Hematopoietic multipotent progenitor cell treated with erythropoietin and hydrocortisone succinate and interleukin-3 and kit ligand, for 17 days (in vitro differentiated cells): ENCODE measurements at places on chromosomes 5 and 9.

DNA sequence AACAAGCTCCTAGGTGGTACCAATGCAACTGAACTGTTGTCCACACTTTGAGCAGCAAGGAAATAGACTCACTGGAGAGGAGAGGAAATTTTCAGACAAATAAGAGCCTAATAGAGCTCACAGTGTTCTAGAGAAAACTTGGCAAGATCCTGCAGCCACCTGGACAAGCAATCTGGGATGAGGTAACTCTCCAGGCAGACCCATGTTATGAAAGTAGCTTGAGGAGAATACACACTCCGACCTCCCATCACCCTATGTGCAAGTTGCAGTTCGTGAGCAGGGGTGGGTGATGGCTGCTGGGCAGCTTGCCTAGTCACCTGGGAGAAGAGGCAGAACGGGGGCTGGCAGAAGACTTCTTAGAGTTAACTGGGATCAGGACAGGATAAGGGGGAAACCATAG lies 102.2 kb downstream of the KLF4 start:
- DNase-seq = no peak

DNA sequence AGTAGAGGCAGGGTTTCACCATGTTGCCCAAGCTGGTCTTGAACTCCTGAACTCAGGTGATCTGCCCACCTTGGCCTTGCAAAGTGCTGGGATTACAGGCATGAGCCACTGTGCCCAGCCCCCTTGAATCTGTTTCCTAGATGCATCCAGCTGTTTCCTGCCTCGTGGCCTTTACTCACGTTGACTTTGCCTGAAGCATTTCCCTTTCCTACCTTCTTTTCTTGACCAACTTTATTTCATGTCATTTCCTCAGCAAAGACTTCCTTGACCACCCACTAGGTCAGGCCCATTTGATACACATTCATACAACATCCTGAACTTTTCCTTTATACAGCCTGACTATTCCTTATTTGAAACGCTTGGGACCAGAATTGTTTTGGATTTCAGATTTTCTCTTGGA lies 51.0 kb downstream of the DOCK2 start:
- DNase-seq = no peak

DNA sequence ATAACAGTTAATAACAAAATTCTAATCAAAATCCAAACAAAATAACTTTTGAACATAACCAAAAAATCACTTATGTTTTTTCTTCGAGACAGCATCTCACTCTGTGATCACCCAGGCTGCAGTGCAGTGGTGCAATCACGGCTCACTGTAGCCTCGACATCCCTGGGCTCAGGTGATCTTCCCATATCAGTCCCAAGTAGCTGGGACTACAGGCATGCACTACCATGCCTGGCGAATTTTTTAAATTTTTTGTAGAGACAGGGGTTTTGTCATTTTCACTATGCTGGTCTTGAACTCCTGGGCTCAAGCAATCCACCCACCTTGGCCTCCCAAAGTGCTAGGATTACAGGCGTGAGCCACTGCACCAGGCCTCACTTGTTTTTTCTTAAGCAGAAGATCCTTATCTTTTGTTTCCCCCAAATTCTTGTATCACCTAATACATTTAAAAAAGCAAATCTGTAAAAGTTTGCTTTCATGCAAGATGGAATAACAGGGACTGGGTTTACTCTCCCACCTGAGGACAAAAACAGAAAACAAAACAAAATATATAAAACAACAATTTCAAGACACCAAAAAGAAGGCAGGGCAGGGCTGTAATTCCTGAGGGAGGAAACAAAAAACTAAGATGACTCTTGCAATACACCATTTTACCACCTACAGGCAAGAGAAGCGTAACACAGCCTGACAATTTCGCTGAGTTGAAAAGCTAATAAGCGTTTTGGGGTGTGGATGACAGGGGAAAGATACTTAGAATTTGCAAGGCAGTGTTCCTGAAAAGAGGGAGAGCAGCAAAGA lies 71.4 kb downstream of the RAPGEF6 start:
- no peak for DNase-seq

- DNase-seq = peak; percentile 53
These were observed 68.7 kb upstream of the ZNF618 start for GRCh38 chr9:113807173-113808061.

DNA sequence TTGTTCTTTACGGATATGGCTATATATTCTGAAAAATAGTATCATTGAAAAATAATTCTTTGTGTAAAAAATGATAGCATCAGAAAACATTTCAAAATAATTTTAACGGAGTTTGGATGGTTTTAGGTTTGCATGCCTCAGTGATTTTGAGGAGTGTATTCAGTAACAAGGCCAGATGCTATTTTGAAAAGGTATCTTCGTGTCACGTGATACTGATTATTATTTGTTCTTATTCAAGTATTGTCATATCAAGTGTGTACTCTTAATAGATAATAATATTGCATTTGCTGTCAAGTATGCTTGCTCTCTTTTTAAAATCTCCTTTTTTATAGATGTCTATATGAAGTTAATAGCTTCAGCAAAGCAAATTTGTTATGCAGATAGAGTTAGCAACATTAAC lies 313.1 kb upstream of the PTPRD start:
- DNase-seq = no peak

GRCh38 chr9:27195191-27195590 lies 86.2 kb downstream of the TEK start:
- no peak for DNase-seq

DNA sequence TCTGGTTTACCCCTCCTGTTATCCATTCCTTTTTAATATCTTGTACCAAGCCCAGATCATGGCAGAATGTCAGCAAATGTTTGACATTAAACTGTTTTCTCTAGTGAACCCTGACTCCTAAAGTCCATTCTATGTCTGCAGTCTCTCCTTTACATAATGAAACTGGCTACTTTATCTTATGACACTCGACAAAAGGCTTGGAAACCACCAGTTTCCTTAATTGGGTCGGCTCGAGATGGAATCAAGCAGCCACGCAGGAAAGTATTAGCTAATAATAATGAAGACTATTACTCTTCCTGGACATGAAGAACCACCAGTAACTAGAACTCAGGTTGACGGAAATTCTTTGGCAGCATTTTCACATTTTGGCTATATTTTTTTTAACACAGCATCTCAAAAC lies 17.5 kb downstream of the DAP start:
- no peak for DNase-seq

DNA sequence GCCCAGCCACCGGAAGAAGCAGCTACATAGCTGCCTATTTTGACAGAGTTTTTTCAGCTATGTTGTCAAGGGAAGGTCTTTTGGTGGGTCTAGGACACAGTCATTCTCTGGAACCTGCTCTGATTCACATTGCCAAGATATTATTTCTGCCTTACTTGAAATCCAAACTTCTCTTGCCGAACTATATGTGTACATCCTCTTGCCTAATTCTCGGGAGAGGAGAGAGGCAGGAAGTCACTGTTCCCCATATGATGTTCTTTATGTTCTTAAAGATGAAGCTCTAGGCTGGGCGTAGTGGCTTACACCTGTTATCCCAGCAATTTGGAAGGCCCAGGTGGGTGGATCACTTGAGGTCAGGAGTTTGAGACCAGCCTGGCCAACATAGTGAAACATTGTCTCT lies 8.6 kb downstream of the TMEM252 start:
- no peak for DNase-seq

- no peak for DNase-seq
These were observed 515.2 kb upstream of the BRINP1 start for GRCh38 chr9:119884438-119884837.

DNA sequence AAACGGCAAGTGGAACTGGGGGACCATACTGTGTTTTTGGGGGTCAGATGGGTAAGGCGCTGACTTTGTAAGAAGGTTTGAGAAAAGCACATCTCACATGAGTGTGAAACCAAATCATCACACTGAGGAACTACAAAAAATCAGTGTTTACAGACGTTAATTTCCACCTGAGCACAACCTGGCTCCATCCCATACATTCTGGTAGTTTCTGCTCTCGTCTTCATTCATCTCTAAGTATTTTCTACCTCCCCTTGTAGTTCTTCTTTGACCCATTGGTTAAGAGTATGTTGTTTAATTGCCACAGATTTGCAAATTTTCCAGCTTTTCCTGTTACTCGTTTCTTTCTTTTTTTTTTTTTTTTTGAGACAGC lies 8.9 kb upstream of the DPP7 start:
- no peak for DNase-seq

DNA sequence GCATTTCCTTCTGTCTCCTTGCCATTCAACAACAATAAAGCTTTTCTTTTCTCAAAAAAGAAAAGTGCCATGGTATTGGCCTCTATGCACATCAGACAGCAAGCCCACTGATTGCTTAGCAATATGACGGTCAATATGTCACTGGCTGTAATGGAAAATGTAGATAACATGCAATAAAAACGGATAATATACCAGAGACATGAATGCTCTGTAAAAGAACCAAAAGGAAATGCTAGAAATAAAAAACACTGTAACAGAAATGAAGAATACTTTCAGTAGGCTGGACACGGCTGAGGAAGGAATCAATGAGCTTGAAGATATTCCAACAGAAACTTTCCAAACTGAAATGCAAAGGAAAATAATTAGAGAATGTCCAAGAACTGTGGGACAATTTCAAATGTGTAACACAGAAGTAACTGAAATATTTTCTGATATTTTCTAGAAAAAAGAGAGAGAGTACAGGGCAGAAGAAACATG lies 10.0 kb downstream of the PTBP3 start:
- DNase-seq = no peak

- DNase-seq = no peak
These were observed 35.9 kb downstream of the ANXA6 start for GRCh38 chr5:151121665-151122064.

DNA sequence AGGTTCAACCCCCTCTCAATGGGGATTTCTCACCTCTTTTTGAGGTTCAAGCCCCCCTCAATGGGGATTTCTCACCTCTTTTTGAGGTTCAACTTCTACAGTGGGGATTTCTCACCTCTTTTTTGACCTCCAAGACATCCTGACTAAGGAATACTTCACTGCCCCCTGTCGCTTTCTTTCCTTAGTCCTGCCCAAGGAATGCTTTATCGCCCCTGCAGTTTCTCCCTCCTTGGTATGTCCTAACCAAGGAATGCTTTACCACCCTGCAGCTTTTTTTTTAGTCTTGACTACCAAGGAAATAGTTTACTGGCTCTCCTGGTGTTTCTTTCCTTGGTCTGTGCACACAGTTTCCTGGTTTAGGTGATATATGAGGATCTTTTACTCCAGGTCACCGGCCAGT lies 9.6 kb upstream of the IRGM start:
- DNase-seq = no peak

GRCh38 chr9:84699984-84700383 lies 30.5 kb downstream of the NTRK2 start:
- DNase-seq = no peak

DNA sequence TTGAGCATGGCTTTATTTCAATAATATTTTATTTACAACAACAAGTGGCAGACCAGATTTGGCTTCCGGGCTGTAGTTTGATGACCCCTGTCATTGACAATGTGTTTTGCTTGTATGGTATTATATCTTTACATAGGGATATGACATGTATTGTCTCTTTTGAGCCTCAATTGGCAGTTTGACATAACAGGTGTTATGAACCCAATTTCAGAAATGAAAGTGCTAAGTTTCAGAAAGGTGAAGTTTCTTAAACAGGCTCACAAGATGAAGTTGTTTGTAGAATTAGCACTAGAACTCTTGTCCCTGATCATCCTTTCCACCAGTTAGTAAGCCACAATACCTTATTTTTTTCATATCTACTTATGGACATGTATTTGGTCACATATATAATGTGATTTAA lies 303.0 kb upstream of the GRIA1 start:
- no peak for DNase-seq

DNA sequence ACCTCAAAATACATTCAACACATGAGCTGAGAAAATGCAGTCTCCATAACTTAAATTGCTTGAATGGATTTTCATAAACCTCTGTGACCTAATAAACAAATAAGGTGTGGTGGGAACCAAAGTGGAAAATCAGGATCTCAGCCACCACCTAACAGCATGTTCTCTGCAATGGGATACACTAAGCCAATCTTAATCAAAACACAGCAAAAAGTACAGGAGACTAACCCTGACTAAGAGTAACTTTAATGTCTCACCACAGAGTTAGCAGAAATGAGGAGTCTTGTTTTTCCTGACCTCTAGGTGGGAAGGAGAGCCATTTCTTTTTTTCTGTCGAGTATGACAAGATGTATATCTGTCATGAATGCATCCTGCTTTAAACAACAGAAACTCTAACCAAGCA lies 48.5 kb downstream of the PLK2 start:
- DNase-seq = no peak

DNA sequence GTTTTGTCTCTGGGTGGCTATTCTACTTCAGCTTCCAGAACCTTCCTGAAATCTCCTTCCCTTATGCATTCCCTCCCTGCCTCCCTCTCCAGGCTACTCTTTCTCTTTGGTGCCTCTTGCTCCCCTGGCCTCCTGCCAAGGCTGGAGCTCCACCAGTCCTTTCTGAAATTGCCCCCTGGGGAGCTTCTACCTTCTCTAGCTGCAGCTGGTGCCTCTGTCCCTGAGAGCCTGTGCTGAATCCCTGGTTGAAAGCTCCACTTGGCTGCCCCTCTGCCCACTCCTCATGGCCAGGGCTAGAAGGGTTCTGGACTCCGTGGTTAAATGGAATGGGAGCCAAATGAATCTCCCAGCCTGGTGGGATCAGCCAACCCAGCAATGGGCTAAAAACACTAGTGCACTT lies 80.1 kb downstream of the COL15A1 start:
- DNase-seq = no peak

DNA sequence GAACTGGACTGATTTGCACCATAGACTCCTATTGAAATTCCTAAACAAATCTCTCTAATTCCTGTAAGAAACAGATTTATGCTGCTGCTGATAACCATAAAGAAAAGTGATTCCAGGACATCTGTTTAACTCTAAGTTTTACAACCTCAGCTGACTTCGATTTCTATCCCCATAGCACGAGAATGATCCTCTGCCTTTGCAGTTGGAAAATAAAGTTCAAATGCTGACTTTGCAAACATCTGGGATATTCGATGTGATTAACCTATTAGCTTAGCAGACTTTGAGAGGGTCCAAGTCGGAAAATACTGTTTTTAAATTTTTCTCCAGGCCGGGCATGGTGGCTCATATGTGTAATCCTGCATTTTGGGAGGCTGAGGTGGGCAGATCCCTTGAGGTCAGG lies 247.3 kb downstream of the PSAT1 start:
- DNase-seq = no peak

- no peak for DNase-seq
These were observed 144.3 kb downstream of the EFNA5 start for GRCh38 chr5:107526270-107526937.

DNA sequence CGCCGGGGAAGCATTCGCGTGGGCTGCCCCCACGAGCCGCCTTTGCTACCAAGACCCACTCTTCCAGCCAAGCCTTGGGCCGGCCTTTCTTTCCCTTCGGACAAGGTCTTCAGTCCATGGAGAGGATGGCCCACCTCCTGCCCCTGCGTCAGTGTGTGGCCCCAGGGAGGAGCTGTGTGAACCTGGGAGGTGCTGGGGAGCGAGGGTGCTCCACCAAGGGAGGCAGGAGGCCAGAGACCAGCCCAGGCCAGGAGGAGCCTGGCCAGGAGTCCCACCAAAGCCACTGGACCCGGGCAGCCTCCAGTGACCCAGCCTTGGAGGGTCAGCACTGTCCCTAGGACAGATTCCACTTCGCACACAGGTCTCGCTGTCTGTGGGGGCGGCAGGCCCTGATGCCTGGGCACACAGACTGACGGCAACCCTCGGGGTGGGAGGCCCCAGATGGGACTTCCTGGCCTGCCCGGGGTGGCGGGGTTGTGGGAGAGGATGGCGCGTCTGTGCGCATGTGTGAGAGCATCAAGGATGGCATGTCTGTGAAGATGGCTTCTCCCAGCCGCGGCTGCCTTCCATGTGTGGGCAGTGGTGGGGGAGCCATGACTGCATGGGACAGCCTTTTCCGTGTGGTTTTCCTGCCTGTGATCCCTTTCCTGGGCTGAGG lies 113.3 kb upstream of the LPCAT1 start:
- DNase-seq = no peak
